ENCODE measurements at places on chromosomes 2 and 18.

DNA sequence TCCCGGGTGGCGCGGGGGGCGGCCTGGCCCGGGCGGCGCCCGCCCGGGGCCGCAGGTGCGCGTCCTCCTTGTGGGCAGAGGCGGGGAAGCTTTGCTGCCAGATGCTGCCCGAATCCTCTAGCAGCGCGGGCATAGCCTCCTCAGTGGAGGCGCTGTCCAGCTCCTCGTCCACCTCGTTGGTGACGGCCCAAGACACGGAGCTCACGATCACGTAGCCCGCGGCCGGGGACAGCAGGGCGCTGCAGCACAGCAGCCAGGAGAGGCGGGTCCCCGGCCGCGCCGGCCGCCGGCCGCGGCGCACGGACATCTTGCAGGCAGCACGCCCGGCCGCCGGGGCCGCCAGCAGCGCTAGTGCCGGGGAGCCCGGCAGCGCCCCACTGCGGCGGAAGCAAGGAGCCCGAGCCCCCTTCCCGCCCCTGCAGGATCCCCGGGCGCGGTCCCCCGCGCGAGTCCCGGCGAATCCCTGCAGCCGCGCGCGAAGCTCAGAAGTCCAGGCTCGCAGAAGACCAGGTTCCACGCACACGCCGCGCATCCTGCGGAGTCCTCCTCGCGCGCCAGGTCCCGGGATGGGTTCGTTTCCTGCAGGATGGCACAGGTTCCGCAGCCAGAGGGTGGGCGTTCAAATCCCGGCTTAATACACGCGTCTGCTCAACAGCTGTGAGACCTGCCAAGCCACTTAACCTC is at the start of gene CREG2:
CREG2 (minus strand) TSS at position 353 of the 684 bp plus-strand sequence; CDS start at position 307, 46 bp downstream.
- peak; percentile 21 for DNase-seq

- no peak for DNase-seq
Measured at GRCh38 chr2:101124643-101125366, 26.4 kb downstream of the TBC1D8 start.

DNA sequence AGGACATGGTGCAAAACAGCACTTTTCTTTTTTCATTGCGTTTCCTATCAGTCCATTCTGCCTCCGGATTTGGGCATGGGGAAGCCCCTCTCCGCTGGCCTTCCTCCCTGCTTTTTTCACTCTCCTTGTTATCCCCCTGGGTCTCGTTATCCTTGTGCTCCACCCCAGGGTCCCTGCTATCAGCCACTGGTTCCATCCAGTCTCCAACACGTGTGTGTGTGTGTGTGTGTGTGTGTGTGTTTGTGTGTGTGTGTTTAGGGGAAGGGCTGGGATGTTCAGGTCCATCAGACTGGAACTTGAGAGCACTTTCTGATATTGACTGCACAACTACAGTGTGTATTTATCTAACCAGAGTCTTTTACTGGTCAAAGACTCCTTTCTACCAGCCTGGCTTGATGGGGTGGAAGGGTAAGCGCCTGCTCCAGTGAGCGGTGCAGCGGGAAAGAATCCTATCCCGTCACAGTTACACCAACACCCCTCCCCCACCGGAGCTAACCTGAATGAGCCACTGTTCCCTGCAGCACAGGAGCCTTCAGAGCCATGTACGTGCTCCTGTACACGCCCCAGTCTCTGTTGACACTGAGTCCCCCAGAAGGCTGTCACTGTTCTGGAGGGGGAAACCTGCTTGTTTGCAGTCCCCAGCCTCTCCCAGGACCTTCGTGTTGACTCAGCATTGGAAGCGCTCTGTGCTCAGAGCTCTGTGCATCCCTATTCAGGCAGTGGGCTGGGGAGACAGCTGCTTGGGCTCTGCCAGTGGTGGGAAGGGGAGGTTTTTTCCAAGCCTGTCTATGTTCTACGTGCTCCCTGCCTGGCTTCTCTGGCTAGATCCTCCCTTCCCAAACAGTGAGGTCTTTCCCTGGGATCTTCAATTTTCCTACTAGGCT is 4.6 kb downstream of the INHA start:
- DNase-seq: no peak

DNA sequence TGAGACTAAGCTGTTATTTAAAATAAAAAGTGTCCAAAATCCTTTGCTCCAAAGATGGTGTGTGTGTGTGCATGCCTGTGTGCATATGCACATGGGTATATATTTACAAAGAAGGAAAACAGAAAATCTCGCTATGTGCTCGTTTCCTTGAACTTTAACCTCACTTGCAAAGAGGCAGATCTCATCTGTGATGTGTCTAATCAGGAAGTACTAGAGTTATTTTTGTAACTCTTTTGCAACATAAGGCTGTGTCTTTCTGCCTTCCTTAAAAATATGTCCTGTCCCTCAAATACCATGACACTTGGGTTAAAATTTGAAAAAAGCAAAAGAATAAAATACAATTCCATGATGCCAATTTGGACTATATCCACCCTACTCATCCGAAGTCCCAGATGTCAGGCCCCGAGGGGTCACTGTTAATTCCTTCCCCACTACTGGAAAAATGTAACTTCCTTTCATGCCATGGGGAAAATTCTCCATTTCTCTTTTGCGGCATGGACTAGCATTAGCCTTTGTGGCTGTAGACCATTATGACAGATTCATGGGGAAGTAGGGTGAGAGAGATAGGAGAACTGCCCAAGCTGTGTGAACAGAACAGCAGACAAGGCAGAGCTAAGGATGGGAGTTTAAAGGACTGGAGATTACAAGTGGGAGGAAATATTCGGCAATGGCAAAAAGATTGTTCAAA is 191.3 kb downstream of the MYO1B start:
- DNase-seq: no peak

- DNase-seq: no peak
Measured at GRCh38 chr2:201402651-201403562, 45.8 kb upstream of the FLACC1 start.

DNA sequence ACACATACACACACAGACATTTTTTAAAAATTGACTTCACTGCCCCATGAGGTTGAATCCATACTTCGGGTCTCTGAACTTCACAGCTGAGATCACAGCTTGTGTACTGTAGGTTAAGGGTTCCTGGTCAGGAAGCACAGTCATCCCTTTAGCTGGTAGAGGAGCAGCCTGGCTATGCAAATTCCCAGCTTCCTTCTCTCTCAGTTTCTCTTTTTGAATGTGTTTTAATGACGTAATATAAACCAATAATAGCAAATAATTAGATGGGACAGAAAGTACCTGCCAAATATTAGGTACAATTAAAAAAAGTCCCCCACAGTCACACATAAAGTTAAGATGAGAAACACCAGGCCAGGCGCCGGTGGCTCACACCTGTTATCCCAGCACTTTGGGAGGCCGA is 178.7 kb downstream of the ZNF385B start:
- DNase-seq: no peak

- no peak for DNase-seq
Measured at GRCh38 chr18:61782545-61782944, 110.3 kb downstream of the RNF152 start.

DNA sequence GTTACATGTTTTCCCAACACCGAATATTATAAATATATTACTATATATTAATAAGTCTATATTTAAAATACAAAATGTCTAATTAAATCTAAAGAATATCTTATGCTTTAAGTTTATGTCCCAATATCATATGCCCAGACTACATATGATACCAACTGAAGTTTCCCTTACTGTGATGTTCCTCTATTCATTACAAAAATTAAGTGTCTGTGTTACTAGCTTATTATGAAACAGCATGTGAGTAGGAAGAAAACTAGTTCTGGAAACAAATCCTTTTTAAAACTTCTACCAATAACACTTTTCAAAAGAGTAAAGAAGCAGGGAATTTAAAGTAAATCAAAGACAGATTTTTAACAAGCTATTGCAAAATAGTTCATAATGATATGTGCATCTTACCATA is 17.8 kb downstream of the HNRNPLL start:
- DNase-seq: no peak

- DNase-seq: no peak
Measured at GRCh38 chr18:60508108-60508507, 135.5 kb upstream of the MC4R start.

GRCh38 chr18:75226956-75227316 is 16.3 kb downstream of the TSHZ1 start:
- DNase-seq: no peak

DNA sequence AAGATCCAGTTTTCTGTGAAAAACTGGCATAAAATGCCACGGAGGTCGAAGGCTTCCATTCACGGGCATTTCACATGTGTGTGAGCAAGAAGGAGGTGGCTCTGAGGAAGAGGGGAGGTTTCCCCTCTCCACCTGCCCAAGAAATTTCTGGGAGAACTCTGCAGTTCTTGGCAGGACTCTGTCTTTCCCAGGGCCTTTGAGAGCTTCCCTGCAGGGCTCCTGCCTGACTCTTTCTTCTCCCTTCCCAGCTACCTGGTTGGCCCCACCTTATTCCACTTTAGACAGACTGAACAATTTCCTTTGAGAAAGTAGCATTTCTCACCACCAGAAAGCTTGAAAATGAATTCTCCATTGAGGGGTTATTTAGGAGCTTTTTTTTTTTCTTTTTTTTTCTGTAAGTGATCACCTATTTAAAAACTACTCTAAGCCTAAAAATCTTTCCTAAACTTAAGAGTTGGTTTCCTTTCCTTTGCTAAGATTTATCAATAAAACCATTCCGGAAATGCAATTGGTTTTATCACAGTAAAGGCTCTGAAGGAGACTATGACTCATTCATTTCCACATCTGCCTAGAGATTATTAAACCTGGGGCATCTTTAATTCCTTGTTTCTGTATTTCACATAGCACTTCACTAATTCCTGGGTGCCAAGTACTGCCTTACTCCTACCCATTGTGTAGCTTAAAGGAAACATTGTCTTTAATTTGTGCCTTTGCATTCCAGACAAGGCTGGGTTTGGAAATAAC is 59.3 kb downstream of the UNC80 start:
- no peak for DNase-seq

Data from stimulated activated CD8-positive, alpha-beta memory T cell treated with anti-CD3 and anti-CD28 coated beads, Interleukin-4, amount 100 ng/mL, for 24 hours (primary cell).